GM12864 (cell line): ENCODE measurements at places on chromosomes 4 and X.

GRCh38 chr4:6710996-6711395, 1.3 kb upstream of the MRFAP1L1 start:
- DNase-seq: no peak

GRCh38 chrX:16828124-16828908, 41.8 kb downstream of the RBBP7 start:
- no peak for DNase-seq

DNA sequence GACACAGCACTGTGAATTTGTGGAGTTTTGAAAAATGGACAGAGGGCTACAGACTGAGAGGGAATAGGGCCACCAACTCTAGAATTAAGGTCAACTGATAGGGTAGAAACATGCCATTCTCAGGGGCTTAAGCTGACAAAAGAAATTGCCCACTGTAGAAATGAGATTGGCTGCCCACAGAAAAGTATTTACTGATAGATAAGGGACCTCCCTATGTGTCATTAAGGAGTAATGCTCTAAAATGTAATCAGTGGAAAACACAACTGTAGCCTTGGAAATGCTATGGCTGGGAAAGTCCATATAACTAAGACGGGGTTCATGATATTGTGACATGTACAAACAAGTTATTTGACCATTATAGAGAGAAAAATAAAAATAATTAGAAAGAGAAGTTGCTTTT, 4.6 kb downstream of the RTL9 start:
- DNase-seq: no peak

GRCh38 chr4:81919223-81919622, 447.5 kb upstream of the RASGEF1B start:
- DNase-seq: no peak

DNA sequence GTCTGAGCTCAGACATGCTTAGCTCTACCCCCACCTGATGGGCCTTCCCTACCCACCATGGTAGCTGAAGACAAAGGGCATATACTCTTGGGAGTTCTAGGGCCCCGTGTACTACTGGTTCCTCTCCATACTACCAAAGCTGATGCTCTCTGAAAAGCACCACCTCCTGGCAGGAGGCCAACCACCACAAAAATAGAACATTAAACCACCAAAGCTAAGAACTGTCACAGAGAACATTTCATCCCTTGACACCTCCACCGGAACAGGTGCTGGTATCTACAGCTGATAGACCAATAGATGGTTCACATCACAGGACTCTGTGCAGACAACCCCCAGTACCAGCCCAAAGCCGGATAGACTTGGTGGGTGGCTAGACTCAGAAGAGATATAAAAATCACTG, 13.4 kb downstream of the EDA2R start:
- no peak for DNase-seq

GRCh38 chr4:26803211-26803861, 57.3 kb upstream of the STIM2 start:
- no peak for DNase-seq

DNA sequence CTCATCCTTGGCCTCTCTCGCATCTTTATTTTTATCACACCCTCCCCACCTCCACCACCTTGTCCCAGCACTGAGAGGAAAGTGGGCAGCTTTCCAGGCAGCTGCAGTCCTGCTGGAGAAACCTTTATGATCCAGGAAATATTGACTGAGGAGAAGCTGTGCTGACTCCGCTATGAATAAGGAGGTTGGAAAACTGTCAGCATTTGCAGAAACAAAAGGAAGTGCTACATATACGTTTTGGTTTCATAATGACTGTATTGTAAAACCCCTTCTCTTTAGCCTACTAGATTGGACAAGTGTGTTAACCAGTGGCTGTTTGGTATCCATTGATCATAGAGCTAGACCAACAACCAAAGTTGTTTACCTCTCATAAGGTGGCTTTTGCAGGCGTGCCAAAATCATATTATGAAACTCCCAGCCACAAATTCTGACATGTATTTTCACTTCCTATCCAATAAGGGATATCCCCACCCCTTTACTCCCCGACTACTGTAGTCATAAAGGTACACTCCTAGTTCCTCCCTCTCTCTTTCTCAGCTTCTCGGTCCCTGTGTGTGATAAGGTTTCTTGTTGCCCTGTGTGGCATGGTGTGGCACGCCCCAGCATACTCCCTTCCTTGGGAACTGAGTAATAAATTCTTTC, 88.4 kb downstream of the GPR143 start:
- peak; percentile 83 for DNase-seq

- DNase-seq: no peak
These were observed 303.5 kb upstream of the GALNT7 start for GRCh38 chr4:172865103-172865502.

GRCh38 chr4:124028182-124028581, 631.6 kb downstream of the SPRY1 start:
- no peak for DNase-seq

- no peak for DNase-seq
These were observed 413.2 kb downstream of the PPARGC1A start for GRCh38 chr4:23476515-23477090.

GRCh38 chr4:8608714-8609391, 16.3 kb downstream of the CPZ start:
- DNase-seq: peak; percentile 4

- no peak for DNase-seq
These were observed 163.3 kb downstream of the SPANXN1 start for GRCh38 chrX:145410622-145411021.

GRCh38 chr4:19659101-19659500, 592.6 kb upstream of the SLIT2 start:
- DNase-seq: no peak

GRCh38 chr4:187179086-187180058, 455.7 kb upstream of the FAT1 start:
- no peak for DNase-seq

DNA sequence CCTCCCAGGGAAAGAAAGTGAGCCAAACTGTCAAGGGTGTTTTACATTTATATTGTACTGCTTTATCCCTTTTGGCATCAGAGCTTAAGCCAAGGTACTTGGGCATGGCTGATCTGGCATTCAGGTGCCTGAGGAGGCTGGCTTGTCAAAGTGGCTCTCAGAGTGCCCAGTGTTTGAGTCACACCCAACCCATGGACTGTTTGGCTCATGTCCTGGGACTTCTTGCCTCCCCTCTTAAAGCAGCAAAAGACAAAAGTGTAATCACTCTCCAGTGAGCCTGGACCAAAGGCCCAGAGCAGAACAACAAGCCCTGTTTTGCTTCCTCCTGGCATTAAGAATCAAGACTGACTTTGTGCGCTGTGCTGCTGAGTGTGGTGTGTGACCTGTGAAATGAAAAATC, 311.7 kb upstream of the TAPT1 start:
- no peak for DNase-seq

GRCh38 chr4:37279121-37279520, 34.6 kb downstream of the NWD2 start:
- DNase-seq: no peak

DNA sequence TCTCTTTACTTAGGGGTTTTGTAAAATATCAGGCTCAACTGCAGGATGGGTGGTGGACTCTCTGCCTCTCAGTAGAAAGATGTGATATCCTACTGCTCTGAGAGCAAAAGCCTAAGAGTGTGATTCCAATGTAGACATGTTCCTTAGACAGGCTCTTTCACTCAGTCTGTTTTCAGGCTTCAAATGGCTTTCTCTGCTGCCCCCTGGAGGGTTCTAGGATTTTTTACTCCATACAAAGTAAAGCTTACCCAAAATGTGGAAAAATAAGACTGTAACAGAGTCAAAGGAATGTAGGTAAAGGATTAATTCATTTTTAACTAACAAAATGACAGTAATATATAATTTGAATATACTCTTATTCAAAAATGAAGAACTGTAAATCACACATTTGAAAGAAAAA, 32.1 kb downstream of the ZGRF1 start:
- no peak for DNase-seq

GRCh38 chr4:152935143-152935542, 980 bp upstream of the FHDC1 start:
- DNase-seq: no peak

DNA sequence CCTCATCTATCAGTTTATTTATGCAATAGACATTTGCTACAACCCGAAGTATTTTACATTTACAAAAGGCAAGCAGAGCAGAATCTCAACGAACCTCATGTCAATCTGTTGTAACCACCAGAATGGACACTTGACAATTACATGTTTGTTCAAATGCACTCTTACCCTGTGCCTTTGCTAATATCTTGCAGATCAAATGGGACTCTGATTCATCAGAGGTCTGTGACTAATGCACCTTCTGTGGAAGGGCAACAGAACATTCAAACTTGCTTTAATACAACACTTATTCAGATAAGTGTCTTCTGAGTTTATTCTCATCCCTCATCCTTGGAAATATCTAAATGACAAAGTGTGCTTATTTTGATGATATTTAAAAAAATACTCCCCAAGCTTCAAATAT, 644.7 kb upstream of the PCDH10 start:
- DNase-seq: no peak

GRCh38 chr4:478373-478772, 20.6 kb downstream of the ZNF721 start:
- no peak for DNase-seq

- DNase-seq: no peak
These were observed 158.4 kb downstream of the BANK1 start for GRCh38 chr4:101948951-101949350.

- DNase-seq: peak; percentile 33
These were observed 707 bp upstream of the UNC5C start for GRCh38 chr4:95549246-95550114.

GRCh38 chr4:82528074-82528473, 33.7 kb downstream of the TMEM150C start:
- DNase-seq: no peak
